CD8-positive, alpha-beta T cell (primary cell): ENCODE measurements at places on chromosomes 3 and 15. TPM values are rescaled to one million over a fixed set of nuclear protein-coding genes. Genes with fewer than 3 reads are reported as not detected.

Gene CSPG4
- total RNA-seq, result not detected

DNA sequence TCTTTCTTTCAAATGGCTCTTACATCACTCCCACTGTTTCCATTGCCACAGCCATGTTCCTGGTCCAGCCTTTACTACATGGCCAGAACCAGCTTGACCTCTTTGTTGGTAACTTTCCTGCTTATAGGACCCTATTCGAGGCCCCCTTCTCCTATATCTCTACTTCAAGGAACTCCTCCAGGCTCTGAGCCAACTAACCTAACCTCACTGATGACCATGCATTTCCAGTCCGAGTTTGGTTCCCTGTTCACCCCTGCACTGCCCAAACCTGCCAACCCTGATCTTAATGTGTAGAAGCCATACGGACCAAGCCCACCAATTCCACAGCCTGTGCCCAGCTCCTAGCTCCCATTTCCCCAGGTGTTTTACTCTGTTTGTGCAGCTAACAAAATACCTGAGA lies 38.4 kb upstream of the TIPARP start:
- DNase-seq, result no peak

DNA sequence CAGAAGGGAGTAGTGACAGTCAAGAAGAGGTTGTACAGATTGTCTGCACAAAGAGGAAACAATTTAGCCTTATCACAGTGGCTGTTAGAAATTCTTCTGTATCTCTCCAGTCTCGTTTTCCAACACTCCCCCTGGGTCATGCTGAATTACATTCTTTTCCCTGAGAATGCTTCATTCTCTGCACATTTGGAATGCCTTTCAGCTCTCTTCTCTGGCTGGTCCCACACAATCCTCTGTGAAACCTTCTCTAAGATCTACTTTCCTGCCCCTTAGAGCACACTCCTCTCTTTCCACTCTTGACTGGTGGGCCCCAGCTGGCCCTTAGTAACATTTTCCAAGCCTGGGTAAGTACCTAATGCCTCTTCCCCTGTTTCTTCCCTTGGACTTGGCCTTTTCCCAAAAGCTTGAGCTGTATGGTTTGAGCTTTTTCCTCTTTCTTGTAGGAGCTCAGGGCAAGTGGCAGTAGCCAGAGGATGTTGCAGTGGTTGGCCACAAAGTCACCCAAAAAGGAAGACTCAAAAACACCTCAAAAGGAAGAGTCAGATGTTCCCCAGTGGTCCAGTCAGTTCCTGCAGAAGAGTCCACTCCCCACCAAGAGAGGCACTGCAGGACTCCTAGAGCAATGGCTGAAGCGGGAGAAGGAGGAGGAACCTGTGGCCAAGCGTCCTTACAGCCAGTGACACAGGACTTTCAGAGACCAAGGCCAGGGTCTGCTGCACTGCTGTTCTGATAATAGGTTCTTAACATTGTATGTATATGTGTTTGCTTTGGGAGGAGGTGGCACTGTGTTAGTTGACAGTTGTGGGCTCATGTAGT lies 25.7 kb downstream of the HMCES start:
- no peak for DNase-seq

Gene TUSC7
- total RNA-seq, result not detected

DNA sequence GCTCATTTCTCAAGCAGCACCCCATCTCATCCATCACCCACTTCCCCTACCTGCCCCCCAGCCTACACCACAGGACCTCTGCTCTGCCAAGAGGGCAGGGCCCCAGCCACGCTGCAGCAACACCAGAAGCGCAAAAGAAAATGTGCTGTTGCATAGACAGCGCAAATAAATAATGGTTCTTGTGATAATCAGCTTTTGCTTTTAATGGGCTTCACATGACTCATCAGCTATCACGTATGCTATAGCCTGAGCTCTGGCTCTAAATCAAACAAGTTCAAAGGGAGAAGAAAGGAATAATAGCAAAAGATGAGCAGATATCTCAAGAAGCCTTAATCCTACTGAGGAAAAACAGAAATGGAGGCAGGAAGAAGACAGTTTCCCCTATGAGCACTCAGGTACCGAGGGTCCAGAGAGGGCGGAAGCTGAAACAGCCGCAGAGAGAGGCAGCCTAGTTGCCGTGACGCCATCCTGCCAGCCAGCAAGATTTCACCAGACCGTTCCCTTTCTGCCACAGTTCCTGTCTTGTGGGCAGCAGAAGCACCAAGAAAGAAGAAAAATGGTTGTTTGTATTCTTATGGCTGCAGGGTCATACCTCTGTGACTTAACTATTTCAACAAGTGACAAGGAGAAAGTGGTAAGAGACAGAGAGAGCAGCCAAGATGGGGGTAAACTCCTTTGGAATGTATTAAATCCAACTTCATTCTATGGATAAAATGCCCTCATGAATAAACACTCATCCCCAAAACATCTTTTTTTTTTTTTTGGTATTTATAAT lies 22.0 kb downstream of the RAB27A start:
- DNase-seq, result peak; percentile 82

- DNase-seq, result no peak
Observed at GRCh38 chr15:77035999-77036471, 34.9 kb downstream of the TSPAN3 start.

DNA sequence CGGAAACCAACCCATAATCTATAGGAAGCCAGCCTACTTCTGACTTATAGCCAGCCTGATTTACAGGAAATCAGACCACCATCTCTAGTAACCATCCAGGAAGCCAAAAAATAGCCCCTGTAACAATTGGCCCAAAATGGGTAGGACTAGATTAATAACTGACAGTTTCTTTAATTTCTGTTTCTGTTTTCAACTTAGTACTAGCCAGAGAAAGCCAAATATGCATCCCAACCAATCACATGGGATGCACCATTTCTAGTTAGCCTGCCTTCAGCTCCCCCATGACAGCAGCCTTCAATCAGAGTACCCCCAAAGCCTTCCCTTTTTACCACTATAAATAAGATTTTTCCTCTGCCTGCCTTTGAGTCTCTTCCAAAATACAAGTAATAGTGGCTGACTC lies 239.1 kb upstream of the GADL1 start:
- DNase-seq, result no peak

DNA sequence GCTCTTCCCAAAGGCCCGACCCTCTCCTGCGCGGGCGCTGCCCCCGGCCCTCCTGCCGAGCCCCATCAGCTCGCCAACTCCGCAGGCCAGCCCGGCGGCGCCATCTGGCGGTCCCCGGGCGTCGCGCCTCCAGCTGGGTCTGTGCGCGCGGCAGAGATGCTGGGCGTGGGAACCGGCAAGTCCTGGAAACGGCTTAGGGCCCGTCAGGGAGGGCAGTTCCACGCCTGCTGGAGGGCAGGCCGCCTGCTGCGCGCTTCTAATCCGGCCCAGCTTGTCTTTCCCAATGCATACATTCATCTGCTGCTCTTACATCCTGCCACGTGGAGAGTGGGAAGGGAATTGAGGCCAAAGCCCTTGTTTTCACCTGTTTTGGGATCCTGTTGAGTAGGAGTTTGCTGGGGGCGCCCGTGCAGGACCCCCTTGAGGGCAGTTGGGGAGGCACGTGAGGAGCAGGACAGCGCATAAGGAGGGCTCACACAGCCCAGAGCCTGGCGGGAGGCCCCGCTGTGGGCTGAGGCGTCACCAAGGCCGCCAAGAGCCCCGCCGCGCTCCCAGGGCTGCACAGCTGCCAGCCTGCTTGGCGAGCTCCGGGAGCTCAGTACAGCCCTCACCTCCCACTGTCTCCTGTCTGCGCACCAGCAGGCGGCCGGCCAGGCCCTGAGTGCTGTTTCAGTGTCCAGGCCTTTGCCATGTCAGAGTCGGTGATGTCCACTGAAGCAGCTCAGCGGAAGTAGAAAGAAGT lies 165.6 kb downstream of the NSMCE3 start:
- DNase-seq, result no peak

GRCh38 chr3:99630815-99631214 lies 7.6 kb upstream of the COL8A1 start:
- no peak for DNase-seq

GRCh38 chr3:11274566-11275142 lies 2.5 kb downstream of the ATG7 start:
- no peak for DNase-seq

DNA sequence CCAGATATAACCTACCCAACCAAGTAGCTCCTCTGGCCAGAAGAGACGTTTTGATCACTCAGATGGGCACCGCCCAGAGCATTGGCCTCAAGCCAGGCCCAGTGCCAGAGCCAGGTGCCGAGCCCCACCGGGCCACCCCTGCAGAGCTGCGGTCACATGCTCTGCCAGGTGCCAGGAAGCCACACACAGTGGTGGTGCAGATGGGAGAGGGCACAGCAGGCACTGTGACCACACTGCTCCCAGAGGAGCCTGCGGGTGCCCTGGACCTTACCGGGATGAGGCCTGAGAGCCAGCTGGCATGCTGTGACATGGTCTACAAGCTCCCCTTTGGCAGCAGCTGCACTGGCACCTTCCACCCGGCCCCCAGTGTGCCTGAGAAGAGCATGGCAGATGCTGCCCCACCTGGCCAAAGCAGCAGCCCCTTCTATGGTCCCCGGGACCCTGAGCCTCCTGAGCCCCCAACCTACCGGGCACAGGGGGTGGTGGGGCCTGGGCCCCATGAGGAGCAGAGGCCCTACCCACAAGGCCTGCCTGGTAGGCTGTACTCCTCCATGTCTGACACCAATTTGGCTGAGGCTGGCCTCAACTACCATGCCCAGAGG lies 19.1 kb upstream of the APEH start:
- no peak for DNase-seq

GRCh38 chr3:55686426-55687254 lies 199.5 kb upstream of the WNT5A start:
- DNase-seq, result no peak

DNA sequence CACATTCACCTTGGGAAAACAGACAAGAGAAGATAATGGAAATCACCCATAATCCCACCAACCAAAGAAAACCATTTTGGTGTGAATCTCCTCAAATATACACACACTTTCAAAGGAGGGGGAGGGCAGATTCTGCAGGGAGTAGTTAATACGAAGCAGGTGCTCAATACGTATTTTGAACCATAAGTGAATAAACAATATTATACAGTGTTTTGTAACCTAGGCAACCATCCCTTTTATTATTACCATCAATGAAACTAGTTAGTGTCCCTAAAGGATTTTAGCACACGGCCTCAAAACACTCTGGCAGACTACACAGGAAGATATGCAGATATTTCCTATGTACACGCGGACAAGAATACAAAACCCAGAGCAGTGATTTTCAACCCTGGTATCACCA lies 6.1 kb downstream of the OSBPL10 start:
- DNase-seq, result no peak

- no peak for DNase-seq
Observed at GRCh38 chr3:10170915-10171478, 6.3 kb downstream of the IRAK2 start.

- no peak for DNase-seq
Observed at GRCh38 chr3:183158551-183159006, 4.0 kb downstream of the LAMP3 start.

GRCh38 chr3:87199628-87200027 lies 27.5 kb upstream of the CHMP2B start:
- DNase-seq, result no peak

Gene RYK
- total RNA-seq, result 64.7 TPM
